ENCODE measurements at places on chromosomes 13 and 19.

GRCh38 chr19:1817553-1818179, 5.6 kb upstream of the ATP8B3 start:
- no peak for DNase-seq

GRCh38 chr19:40936755-40937154, 54.3 kb upstream of the CYP2B6 start:
- DNase-seq, result no peak

DNA sequence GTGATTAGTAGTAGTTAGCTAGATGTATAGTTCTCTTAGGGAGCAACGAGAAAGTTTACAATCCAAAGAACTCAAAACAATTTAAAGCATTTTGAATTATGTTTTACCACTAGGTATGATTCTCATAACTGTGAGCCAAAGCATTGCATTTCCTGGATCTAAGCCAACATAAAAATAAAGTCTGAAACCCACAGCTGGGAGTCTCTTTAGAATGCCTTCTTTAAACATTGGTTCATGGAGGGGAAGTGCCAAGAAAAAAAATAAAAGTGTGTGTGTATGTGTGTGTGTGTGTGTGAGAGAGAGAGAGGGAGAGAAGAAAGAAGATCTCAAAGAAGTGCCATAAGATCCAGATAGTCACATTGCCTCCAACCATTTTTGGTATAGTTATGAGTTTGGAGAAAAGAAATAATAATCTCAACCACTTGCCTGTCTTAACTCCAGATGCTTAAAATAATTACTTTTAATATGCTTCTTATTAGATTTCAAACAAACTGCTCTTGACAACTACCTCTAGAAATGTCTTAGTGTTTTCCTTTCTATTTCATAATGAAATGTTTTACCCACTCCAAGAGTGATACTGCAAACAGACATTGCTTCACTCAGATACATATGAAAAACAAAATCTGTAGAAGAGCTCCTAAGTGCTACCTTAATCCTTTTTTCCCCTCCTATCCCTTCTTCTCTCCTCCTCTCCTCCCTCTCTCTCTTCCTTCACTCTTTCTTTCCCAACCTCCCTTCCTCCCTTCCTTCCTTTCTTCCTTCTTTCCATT, 554.1 kb downstream of the KCTD12 start:
- DNase-seq, result no peak

DNA sequence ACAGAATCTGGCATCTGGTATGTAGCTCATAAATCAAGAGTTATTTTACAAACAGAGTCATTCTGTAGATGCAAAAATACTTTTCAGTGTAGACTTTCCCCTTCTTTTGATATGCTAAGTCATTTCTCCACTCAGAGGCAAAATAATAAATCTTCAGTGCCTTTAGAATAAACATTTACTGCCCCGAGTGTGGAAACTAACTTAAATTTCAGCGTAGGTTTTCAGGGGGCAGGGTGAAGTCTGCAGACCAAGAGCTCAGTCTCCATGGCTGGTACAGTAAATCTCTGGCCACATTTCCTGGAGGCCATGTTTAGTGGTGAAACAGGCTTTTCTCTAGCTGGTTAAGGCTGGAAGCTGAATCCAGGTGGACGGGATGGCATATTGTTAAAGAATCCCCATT, 13.1 kb upstream of the ADPRHL1 start:
- DNase-seq, result no peak

- no peak for DNase-seq
Observed at GRCh38 chr13:90510319-90510718, 837.2 kb upstream of the MIR17HG start.

GRCh38 chr13:30551189-30551588, 66.5 kb upstream of the USPL1 start:
- DNase-seq, result peak; percentile 62

DNA sequence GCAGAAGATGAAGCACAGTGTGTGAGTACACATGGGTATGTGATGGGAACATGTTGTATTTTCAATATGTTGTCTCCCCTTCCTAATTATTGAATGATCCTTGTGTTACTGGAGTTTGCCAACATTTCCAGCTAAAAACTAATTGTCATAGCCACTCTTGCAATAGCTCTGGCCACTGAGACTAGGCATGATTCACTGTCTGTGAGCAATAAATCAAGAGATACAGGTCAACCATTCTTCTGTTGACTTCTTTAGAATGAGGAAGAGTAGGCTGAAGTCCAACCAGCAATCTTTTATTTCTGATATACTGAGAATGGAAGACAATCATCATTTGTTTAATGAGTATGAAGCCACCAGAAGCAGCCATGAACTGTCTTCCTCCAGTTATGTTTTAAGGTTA, 413.9 kb downstream of the SLITRK5 start:
- DNase-seq, result no peak

DNA sequence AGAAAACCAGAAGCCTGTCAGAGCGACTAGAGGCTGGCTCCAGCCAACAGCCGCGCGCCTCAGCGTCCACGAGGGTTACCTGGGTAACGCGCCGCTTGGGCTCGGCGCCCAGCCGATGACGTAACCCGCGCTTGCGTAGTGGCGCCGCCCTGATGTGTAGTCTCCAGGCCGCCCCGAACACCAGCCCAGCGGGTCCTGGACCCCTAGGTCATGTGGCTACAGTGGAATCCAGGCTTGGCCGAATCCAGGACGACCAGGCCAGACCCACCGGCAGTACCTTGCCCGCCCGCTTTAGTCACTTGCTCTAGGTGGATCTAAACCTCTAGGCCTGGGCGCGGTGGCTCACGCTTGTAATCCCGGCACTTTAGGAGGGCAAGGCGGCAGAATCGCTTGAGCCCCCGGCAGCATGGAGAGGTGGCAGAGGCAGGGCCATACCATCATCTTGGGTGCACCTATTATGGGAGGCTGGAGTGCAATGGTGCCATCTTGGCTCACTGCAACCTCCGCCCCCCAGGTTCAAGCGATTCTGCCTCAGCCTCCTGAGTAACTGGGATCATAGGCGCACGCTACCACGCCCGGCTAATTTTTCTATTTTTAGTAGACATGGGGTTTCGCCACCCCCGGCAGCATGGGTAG, 7.2 kb upstream of the ZNF606 start:
- DNase-seq, result no peak

GRCh38 chr19:40721936-40722661, 5.2 kb downstream of the ITPKC start:
- DNase-seq, result no peak

DNA sequence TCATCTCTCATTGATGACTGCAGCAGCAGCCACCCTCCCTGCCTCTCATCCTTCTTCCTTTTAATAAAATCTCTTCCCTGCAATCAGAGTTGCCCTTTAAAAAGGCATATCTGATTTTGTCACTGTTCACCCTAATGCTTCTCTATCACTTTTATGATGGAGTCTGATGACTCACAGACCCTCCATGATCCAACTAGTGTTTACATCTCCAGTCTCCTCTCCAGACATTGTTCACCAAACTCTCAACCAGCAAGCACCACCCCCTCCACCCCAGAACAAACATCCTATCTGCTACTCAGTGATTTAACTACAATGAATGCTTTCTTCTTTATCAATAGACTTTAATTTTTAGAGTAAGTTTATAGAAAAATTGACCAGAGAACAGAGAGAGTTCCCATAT, 59.5 kb downstream of the TNFSF11 start:
- no peak for DNase-seq

DNA sequence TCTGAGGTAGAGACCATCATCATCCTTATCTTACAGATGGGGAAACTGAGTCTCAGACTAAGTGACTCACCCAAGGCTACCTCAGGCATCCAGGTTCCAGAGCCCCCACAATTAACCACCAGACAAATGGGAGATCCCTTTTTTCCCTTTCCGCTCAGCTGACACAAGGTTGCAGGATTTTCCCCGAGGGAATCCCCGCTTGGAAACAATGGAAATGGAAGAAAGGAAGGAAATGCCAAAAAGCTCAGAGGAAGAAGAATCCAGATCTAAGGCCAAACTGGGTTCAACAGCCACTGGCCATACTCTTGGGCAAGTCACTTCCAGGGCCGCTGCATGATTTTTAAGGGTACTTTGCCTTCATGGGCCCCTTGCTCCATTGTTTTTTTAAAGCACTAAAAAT, 1.6 kb downstream of the ZNF71 start:
- no peak for DNase-seq

GRCh38 chr19:11288349-11288748, 7.6 kb upstream of the TSPAN16 start:
- DNase-seq, result peak; percentile 43

DNA sequence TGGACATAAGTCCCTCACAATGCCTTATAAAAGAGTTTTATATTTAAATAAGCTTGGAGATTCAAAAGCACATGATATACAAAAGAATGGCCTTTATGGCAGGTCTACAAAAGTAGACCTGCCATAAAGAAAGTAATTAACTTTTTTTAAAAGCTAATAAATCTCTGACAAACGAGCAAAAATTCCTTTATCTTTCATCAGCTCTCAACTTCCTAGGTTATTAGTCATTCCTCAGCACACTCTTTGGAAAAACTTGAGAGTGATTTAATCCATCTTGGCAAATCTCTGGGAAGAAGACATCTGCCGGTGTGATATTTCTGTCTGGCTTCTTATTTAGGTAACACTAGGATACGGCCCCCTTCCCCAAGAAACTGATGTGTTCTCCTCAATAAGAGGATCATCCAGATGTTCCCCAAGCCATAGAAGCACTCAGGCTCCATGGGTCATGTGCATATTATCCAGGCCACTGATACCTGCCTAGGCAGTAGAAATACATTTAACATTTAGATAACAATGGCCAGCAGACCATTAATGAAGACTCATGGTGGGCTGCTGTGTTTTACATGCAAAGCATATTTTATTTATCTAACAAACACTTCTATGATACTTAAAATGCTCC, 372.7 kb downstream of the LIG4 start:
- no peak for DNase-seq

DNA sequence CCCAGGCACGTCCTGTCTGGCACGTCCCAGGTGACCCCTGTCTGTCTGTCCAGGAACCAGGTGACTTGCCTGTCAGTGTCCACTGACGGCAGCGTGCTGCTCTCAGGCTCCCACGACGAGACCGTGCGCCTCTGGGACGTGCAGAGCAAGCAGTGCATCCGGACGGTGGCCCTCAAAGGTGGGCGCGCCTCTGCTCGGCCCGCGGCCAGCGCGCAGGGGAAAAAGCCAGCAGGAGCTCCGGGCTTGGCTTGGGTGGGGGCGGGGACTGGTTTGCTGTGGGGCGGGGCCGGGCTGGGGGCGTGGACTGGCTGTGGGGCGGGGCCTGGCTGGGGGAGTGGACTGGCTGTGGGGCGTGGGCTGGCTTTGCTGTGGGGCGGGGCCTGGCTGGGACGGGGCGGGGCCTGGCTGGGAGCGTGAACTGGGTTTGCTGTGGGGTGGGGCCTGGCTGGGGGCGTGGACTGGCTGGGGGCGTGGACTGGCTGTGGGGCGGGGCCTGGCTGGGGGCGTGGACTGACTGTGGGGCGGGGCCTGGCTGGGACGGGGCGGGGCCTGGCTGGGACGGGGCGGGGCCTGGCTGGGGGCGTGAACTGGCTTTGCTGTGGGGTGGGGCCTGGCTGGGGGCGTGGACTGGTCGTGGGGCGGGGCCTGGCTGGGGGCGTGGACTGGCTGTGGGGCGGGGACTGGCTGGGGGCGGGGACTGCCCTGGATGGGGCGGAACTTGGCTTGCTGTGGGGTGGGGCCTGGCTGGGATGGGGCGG, 7.2 kb downstream of the WDR18 start:
- DNase-seq, result peak; percentile 41

GRCh38 chr13:110593430-110594130, 21.8 kb upstream of the NAXD start:
- peak; percentile 78 for DNase-seq

DNA sequence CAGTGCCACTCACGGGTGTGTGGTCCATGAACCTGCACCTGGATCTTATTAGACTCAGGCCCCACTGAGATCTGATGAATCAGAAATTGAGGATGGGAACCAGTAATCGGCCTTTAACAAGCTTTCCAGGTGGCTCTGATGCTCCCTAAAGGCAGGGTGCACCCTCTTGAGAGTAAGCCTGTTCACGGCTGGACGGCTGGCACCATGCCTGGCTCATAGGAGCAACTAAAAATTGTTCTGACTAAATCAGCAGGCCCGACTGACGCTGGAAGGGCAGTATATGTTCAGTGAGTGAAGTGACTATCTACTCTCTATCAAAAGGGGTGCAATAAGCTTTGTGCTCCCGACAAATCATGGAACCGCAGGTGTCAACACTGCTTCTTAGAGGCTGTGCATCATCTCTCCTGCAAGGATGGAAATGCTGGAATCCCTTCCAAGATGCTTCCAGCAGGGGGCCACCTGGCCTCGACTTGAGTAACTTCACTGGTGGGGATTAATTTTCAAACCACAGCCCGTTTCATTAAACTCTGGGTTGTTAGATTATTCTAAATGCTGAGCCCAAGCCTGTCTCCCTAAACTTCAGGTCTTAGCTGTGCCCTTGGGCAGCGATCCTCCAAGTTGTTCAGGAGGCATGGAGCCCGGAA, 28.4 kb downstream of the TMTC4 start:
- DNase-seq, result peak; percentile 18

DNA sequence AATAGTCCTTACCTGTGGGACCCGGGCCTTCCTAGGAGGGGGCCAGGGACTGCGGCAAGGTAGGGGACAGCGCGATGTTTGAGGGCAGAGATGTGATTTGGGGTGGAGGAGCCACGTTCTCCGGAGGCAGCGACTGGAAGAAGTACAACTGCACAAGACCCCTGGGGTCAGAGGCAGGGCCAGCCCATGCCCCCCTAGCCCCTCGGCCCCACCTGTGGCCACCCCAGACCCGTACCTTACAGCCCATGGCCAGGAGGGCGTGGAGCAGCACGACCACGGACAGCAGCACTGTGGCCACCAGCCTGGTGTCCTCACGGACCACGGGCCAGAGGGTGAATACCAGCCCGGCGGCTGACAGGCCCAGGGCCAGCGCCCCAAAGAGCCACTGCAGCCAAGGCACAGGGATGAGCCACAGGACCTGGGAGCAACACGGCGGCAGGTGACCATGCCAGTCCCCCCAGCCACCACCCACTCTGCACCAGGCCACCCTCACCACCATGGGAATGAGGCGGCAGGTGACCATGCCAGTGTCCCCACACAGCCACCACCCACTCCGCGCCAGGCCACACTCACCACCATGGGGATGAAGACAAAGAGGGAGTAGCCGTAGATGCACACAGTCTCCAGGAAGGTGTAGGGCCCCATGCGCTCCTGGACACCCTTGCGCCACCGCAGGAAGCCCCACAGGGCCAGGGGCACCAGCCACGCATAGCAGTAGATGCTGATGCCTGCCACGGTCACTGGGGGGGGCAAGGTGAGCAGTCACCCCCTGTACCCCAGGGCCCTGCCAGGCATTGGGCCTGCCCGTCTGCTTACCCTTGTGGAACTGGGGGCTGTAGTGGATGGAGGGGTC, 5.0 kb downstream of the YIPF2 start:
- no peak for DNase-seq

GRCh38 chr13:98976338-98976737, 1.5 kb downstream of the DOCK9 start:
- DNase-seq, result peak; percentile 25

GRCh38 chr13:111900390-111901131, 166.4 kb upstream of the SOX1 start:
- no peak for DNase-seq

DNA sequence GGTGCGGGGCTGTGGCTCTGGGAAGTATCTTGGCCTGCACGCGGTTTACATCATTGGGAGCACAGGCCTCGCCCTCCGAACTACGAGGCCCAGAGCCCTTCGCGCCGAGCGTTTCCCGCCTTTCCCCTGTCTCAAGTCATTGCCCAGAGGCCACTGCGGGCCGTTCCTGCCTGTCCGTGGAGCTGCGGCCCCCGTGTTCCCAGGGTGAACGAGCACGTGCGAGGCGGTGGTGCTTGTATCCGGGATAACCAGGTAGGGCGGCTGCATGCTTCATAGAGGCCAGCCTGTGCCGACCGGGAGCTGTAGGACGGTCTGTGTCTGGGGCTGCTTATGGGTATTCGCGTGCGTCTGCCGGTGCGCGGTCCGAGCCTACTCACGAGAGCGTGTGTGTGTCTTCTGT, 32.5 kb downstream of the ZNF527 start:
- no peak for DNase-seq
